Osteocyte (in vitro differentiated cells): ENCODE measurements at places on chromosomes 16 and 17. TPM values are rescaled to one million over a fixed set of nuclear protein-coding genes. Genes with fewer than 3 reads are reported as not detected.

DNA sequence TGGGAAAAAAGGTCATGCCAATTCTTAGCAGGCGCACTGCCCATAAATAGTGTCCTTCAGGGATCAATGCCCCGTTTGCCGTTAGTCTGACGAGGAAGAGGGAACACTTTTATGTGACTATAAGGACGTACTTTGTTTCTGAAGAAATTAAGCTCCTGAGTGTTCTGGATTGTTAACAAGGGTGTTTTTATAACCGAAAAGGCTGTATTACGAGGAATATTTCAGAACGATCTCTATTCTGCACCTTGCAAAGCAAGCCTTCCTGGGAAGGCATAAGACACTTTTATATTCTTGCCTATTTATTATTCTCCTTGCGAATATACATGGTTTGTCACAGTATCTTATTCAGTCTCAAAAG, 24.5 kb upstream of the SYT17 start:
- H3K27ac ChIP-seq: no peak overlapping the region
- H3K27me3 ChIP-seq: peaks cover 24% of the 10 kb centered on the region
- no peaks in the 10 kb centered on the region for H3K36me3 ChIP-seq

- DNase-seq: no peak
- peaks cover 56% of the 10 kb centered on the region for H3K4me1 ChIP-seq
- no peaks in the 10 kb centered on the region for H3K27me3 ChIP-seq
- no peaks in the 10 kb centered on the region for H3K36me3 ChIP-seq
- H3K4me3 ChIP-seq: peak overlapping the region; percentile 84
Measured at GRCh38 chr16:88782454-88783390, 2.3 kb downstream of the PIEZO1 start.

- H3K27ac ChIP-seq: no peak overlapping the region
- H3K4me1 ChIP-seq: no peaks in the 10 kb centered on the region
- no peak overlapping the region for H3K4me3 ChIP-seq
- no peak for DNase-seq
Measured at GRCh38 chr16:77669057-77669456, 53.3 kb upstream of the NUDT7 start.

SAT2 gene
- total RNA-seq: 134 and 135 TPM in 2 replicates
